Stimulated activated CD4-positive, alpha-beta T cell treated with anti-CD3 and anti-CD28 coated beads, Interleukin-2, amount 100 ng/mL, for 24 hours (primary cell): ENCODE measurements at places on chromosomes 13 and 19.

DNA sequence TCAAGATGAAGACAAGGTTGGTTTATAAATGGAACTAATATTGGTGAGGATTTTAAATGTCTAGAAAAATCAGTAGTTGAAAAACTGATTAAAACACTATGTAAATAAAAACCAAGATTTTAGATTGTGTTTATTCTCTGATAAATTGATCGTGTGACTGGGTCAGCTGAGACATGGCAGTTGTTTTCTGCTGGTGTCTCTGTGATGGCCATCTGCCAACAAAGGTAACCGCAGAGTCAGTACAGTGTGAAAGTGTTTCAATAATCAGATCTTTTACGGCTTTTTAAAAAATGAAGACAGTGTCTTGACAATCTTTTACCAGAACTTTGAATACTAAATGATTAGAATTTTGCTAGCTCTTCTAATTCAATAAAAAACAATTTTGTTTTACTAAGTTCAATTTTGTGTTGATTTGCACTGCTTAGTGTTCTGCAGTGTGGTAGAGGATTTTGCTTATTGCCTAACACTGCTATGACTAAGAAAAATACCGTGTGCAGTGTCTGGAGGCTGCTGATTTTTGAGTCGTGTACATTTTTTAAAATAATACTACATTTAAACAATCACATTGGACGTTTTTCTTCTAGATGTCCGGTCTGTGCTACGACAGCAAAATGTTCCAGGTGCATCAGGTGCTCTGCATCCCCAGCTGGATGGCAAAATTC lies 32.7 kb upstream of the GPR183 start:
- peak; percentile 44 for DNase-seq

GRCh38 chr19:13005861-13006370 lies 10.6 kb downstream of the NFIX start:
- no peak for DNase-seq

- DNase-seq, result no peak
Observed at GRCh38 chr13:40933508-40934204, 85.5 kb downstream of the ELF1 start.

DNA sequence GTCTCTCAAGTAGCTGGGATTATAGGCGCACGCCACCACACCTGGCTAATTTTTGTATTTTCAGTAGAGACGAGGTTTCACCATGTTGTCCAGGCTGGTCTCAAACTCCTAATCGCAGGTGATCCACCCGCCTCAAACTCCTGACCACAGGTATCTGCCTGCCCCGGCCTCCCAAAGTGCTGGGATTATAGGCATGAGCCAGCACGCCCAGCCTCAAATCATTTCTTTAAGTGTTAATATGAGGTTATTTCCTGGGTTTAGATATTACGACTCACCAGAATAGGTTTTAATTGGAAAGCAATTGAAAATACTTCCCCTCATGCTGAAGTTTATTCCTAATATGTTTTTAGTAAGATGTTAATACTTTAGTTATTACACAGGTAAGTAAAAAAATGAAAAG lies 144.5 kb downstream of the NUFIP1 start:
- DNase-seq, result no peak

GRCh38 chr13:48653472-48653939 lies at the start of gene CYSLTR2:
Gene CYSLTR2 (plus strand): TSS chr13:48653929. CDS start chr13:48706818, 52,889 bp downstream.
- DNase-seq, result no peak

GRCh38 chr19:49874503-49875157 lies 2.5 kb downstream of the AKT1S1 start:
- no peak for DNase-seq

DNA sequence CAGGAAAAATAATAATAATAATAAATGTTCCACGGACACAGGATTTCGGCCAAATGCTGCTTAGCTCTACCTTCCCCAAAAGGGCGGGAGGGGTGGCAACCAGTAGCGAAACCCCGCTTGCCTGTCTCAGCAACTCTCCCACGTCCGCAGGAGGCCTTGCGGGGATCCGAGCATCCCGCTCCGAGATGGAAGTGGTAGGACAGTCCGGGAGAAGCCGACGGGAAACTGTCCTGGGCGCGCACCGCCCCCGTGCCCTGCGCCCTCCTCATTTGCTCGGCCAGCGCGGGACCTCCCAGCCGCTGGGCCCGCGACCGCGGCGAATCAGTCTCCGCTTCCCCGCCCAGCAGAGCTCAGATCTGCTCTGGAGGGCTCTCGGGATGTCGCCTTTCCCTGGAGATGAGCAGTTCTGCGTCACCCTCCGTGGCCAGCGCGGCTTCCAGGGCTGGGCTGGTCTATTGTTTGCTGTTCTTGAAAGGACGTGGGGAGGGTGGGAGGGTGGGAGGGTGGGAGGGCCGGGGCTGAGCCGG lies 48.9 kb upstream of the PABPC3 start:
- DNase-seq, result peak; percentile 4

GRCh38 chr19:38742906-38743305 lies 1.4 kb downstream of the CAPN12 start:
- no peak for DNase-seq
